ENCODE measurements at places on chromosomes 13 and 19.

DNA sequence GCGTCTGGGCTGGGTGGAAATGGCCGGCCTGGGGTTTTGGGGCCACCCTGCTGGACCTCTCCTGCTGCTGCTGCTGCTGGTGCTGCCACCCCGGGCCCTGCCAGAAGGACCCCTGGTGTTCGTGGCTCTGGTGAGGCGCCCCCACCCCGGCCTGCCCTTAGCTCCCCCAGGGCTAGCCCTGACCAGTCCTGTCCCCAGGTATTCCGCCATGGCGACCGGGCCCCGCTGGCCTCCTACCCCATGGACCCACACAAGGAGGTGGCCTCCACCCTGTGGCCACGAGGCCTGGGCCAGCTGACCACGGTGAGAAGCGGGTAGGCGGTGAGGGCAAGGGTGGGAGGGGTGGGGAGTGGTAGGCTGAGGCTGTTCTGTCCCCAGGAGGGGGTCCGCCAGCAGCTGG lies at the start of gene ACP4:
Gene ACP4 (plus strand): TSS at position 20 of the 400 bp plus-strand sequence. CDS start 0 bp downstream, at position 20.
- DNase-seq: no peak

DNA sequence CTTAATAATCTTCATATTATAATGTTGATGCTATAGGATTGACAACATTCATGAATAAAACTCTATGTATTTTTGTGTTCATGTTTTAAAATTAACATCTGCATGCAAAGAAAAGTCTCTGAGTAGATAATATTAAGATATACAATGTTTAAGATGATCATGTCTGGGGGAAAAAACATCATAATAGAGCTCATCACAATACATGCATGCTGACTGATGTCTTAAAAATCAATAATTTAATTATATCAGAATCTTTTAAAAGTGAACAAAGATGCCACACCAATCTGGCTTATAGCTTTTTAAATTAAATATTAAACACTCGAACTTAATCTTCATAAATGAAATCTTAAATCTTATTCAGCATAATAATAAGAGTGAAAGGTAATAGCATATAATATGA lies 933.9 kb upstream of the MIR17HG start:
- DNase-seq: no peak

- no peak for DNase-seq
These were observed 98.0 kb downstream of the ESD start for GRCh38 chr13:46698910-46699460.

GRCh38 chr19:8449830-8450229 lies 5.1 kb downstream of the HNRNPM start:
- no peak for DNase-seq

- DNase-seq: no peak
These were observed 51.2 kb downstream of the COLGALT1 start for GRCh38 chr19:17606590-17607185.

DNA sequence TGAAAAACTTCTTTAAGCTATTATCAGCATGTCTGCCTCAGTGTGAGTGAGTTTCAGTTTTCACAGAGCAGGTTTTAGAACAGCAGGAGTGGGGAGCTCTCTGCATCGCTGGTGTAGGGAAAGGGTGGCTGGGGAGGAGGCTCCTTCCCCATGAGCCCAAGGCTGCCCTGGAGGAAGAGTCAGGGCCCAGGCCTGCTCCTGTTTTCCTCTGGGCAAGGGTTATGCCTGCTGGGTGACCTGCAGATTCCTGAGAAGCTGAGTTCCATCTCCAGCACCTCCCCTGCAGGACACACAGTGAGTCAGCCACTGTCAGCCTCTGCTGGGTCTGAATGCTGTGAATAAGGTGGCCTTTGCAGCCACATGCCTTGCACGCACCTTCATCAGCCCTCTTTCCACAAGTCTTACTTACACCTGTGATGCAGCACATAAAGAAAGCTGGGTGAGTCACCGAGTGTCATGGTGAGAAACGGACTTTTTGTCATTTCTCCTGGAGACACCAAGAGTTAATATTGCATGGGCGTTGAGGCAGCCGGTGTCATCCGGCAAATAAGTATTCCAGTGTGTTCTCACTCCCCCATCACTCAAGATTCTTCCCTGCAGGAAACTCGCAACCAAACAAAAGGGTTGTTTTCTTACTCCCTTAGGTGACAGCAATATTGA lies 186.4 kb upstream of the KL start:
- DNase-seq: no peak

GRCh38 chr19:1000095-1000494 lies at the start of gene GRIN3B:
Gene GRIN3B (plus strand): TSS chr19:1000419. CDS start chr19:1000438, 19 bp downstream.
- DNase-seq: peak; percentile 55

DNA sequence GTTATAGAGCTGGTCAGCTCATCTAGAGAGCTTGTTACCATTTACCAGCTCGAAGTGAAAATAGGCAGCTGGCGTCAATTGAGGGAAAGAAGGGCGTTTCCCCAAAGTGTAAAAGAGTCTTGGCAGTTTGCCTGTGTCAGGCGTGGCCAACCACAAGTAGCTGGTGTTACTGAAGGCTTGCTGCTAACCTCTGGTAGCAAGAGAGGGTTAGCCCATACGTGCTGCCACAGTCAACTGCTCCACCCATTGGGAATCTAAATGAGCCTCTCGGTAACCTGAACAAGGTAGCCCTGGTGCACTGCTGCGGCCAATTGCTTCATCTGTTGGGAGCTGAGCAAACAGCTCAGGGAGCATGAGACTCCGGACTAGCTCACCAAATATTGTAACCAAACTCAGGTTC lies 314.9 kb upstream of the SLITRK5 start:
- no peak for DNase-seq

All from T-helper 9 cell (primary cell).